Fibroblast of skin of left biceps (primary cell): ENCODE measurements at places on chromosomes 12 and 14.
A peak's percentile ranks its signal among the peaks of the same experiment; 100 is the strongest.

DNA sequence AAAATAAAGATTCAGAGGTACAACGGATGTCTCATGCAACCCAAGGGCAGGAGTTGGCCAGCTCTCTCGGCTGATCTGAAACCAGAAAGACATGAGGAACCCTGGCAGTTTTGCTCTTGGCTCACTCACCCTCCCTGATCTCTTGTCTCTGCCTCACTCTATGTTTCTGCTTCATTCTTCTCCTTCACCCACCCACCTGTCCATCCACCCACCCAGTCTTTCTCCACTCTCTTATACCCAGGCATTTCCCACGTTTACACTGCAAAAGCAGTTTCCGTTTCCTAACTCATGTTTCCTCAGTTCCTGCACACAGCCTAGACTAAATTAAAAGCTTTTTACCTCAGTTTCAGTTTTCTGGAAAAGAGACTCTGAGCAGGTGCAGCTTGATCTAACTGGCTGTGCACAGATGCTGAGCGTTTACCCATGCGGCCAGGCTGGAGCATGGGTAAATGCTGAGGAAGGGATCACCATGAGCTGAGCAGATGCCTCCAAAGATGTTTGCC is 157.6 kb downstream of the PRKCH start:
- no peak for DNase-seq

DNA sequence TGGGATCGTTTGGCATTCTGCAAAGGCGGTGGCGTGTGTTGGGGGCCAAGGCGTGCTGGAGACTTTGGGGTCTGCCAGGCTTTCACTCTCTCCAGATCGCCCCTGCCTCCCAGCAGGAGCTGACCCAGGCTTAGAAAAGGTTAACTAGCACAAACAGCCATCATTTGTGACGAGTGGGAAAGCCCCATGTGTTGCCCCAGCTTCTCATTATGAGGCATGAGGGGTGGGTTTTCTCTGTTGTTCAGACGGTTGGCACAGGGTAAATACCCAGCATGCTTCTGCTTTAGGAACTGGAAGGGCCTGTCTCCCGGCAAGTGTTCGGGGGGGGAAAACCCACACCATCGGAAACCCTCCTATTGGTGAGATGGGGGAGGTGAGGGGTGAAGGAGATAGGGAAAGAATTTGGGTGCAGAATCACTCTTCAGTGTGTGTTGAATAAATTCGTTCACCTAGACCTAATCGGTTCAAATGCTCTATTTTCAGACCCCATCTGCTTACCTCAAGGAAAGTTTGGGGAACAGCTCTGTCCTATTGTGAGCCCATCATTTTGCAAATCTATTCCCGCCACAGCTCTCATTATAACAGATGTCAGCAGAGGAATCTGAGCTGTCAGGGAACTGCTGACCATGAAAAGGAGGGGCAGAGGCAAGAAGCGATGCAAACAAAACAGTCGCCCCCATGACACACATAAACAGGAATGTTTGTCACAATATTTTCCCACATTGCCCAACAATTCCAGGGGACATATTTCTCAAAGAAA is 34.7 kb upstream of the C12orf42 start:
- DNase-seq = no peak

DNA sequence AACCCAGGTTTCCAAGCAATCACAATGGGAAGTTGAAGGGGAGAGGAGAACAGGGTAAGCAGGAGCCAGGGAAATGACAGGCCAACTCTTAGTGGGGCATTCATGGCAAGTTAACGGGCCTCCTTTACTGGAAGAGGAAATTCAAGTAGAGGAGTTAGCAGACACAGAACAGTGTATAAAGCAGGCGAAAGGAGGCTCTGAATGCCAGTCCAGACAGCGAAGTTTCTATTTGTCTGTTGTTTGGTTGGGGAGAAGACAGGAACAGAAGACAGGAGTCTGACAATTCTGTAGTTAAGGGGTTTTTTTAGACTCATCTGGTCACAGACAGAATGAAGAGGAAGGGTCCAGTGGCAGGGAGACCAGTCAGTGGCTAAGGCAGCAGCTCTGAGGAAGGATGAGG is at the start of gene ACSM4:
Gene ACSM4, plus strand, starts transcription at position 301 of the 400 bp plus-strand sequence. CDS start 260 bp downstream, outside the sequence.
- DNase-seq = no peak

DNA sequence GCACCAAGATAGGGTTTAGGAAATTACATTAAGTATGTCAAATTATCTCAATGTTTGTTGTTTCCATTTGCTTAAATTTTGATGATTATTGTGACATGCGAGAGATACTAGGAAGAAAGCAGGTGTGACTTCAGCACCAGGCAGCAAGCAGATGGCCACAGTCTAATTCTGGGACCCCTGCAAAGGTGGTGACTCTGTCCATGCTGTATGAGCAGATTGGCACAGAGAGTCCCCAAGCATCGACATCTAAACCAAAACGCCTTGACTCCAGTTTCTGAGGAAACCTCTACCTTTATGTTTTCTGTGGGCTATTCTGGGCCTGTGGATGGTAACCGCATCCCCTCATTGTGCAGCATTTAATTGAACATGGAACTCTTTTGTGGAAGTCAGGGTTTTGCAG is 670.1 kb upstream of the TMEM132C start:
- DNase-seq = no peak

GRCh38 chr12:50699940-50700339 is 64.0 kb upstream of the ATF1 start:
- no peak for DNase-seq

DNA sequence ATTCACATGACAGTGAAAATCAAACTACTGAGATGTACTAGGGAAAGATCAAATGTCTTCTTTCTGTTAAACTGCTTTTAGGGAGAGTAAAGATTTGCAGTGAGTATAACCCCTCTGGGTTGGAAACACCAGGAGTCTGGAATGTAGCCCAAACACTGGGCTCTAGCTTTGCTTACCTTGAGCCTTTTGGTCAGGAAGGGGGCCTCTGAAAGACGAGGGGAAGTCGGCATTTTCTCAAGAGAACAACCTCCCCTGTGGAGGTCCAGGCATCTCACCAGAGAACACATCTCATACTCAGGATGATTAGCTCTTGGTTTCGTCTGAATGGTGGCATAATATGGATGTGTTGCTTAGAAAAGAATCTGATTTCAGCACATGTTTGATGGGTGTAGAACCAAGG is 169.0 kb downstream of the ZFP36L1 start:
- no peak for DNase-seq

GRCh38 chr14:59463787-59464485 is 1.2 kb downstream of the GPR135 start:
- DNase-seq = no peak

GRCh38 chr12:58242796-58243630 is 301.6 kb downstream of the ATP23 start:
- no peak for DNase-seq

- no peak for DNase-seq
These were observed 221.2 kb upstream of the KITLG start for GRCh38 chr12:88801227-88802095.

DNA sequence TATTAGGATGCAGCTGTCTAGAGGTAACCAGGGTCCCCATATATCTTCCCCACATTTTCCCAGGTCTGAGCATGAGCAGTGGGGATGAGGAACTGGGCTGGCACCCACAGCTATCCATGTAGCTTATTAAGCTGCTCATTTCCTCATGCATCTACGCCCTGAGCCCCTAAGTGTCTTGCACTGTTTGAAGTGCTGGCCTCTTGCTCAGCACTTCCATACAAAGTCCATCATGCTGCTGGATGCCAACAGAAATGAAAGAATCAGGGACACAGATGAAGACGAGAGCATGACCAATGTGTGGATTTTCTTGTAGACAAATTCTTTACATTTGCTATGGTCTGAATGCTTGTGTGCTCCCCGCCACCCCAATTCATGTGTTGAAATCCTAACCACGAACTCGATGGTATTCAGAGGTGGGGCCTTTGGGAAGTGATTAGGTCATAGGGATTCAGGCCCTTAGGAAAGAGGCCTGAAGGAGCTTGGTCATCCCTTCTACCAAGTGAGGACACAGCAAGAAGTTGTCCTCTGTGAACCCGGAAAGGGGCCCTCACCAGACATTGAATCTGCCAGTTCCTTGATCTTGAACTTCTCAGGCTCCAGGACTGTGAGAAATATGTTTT is 54.5 kb downstream of the C12orf75 start:
- peak; percentile 40 for DNase-seq

GRCh38 chr12:12158858-12159257 is 88.1 kb downstream of the BCL2L14 start:
- DNase-seq = no peak

GRCh38 chr14:99041820-99042174 is 230.2 kb downstream of the BCL11B start:
- no peak for DNase-seq

GRCh38 chr12:1518591-1519516 is 75.5 kb downstream of the FBXL14 start:
- no peak for DNase-seq

DNA sequence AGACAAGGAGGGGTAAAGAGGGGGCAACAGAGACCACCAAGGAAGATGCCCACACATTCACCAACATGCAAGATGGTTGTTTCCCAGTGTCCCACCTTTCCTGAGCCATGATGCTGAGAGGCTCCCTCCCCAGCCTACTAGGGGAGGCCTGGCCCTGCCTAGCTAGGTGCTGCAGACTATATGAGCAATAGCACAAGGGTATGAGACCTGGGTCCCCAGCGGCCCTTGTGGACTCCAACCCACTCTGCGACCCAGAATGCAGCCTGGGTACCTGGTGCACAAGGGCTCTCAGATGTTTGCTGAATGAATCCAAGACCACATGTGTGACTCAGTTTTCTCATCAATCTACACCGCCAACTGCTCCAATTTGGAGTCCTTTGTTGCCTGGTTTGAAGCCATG is 13.9 kb downstream of the TGFB3 start:
- no peak for DNase-seq

DNA sequence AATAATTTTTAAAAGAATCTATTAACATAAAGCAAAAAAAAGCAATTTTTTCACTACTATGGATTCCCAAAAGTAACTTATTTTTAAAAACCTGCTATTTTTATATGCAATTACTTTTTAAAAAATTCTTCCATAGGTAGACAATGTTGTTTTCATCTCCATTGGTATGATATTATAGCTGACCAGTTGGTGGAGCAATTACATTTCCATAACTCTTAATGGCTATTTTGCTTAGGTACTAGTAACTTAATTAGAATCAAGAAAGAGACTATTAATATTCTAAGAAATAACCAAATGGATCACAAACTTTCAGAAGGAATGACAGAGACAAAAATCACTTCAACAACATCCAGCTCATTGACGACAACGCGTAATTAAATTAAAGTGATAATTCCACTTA is 64.7 kb upstream of the PTCSC3 start:
- DNase-seq = no peak

GRCh38 chr12:31662176-31662849 is 2.8 kb downstream of the ETFBKMT start:
- DNase-seq = no peak

DNA sequence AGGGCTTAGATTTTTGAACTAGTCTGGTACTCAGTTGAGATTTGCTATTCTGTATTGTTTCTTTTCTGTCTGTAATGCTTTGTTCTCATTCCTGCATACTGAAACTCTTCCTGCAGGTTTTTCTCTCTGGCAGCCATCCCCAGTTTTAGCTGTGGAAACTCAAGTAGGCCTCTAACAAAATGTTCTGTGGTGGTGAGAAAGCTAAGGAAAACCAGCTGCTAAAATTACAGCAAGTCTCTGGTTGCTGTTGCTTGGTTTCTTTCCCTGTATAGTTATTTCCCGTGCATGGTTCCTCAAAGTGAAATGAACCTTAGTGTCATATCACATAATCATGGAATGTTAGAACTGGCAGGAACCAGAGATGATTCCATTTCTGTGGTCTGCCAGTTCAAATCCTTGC is 442.5 kb downstream of the NRXN3 start:
- no peak for DNase-seq

- no peak for DNase-seq
These were observed 12.1 kb upstream of the BMP4 start for GRCh38 chr14:53968726-53969125.

DNA sequence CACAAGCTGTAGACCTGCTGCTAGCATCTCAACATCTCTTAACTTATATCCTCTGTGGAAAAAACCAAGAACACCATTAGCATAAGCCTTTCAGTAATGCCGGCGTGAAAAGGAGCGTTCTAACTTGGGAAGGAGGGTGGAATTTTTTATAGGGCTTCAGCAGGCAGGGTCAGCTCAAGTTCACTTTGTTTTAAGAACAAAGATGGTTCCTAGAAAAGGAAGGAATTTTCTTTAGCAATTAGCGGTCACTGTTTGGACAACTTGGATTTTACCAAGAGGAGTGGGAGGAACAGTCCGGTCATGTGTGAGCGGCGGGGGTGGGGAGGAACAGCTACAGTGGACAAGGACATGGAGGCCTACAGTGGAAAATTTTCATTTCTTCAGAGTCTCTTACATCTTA is 35.9 kb downstream of the BBS10 start:
- DNase-seq = no peak

GRCh38 chr14:90641615-90642243 is 174.5 kb downstream of the TTC7B start:
- DNase-seq = no peak

DNA sequence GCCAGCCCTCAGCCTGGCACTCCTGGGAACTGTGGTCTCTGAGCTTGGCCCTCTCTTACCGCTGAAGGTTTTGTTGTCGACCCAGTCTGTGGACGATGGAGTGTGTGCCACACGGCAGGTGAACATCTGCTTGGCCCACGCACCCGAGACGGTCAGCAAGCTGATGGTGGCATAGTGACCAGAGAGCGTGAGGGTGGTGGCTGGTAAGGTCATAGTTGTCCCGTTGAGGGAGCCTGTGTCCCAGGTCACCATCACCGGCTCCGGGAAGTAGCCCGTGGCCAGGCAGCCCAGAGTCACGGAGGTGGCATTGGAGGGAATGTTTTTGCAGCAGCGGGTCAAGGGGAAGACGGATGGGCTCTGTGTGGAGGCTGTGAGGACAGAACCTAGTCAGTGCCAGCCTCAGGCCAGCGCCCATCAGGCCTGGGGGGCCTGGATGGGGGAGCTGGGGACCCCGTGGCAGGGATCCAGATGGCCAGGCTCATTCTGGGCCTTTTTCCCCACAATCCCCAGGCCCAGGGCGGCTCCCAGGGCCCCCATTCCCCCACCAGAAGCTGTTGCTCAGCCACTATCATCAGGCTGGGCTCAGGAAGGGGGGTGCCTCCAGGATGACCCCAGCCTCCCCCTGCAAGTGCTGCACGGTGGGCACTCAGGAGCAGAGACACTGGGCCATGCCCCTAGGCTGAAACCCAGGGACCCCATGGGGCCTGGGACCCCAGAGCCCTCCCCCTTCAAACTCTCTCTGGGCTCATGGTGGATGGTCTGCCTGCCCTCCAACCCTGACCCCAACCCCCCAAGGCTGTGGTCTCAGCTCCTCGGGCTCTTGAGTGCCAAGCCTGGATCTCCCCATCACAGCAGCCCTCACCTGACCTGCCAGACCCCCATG is 75.2 kb downstream of the TMEM121 start:
- DNase-seq = no peak

- no peak for DNase-seq
These were observed 28.0 kb upstream of the GARIN6 start for GRCh38 chr12:99619389-99620158.
